Choroid plexus epithelial cell (primary cell): ENCODE measurements at places on chromosomes 3 and 15.
A peak's percentile ranks its signal among the peaks of the same experiment; 100 is the strongest.

- DNase-seq: no peak
Measured at GRCh38 chr15:52137432-52138357, 25.1 kb upstream of the BCL2L10 start.

DNA sequence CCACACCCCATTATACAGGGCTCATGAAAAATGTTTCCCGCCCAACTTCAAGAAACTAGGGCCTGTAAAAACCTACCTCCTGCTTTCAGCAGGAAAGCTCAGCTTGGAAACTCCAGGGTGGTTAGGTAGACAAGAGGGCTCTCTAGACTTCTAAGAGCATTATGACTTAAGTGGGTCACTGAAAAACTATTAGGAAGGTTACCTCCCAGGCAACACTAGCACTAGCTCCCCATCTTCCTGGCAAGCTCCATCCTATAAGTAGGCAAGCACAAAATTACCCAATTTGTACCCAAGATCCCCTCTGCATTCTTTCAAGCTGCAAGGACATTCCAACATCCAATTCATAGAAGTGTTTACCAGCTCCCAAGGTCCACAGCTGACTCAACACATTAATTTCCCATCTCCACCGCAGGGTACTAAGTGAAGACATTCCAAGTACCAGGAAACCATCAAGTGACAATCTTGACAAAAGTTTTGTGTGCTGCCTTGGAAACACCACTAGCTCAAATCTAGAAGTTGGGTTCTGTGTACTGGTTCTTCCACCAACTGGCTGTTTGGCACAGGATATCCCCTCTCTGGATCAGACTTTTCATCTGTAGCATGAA lies 46.9 kb downstream of the WNT5A start:
- DNase-seq: peak; percentile 13

- no peak for DNase-seq
Measured at GRCh38 chr15:65263313-65263712, 23.4 kb downstream of the PARP16 start.

DNA sequence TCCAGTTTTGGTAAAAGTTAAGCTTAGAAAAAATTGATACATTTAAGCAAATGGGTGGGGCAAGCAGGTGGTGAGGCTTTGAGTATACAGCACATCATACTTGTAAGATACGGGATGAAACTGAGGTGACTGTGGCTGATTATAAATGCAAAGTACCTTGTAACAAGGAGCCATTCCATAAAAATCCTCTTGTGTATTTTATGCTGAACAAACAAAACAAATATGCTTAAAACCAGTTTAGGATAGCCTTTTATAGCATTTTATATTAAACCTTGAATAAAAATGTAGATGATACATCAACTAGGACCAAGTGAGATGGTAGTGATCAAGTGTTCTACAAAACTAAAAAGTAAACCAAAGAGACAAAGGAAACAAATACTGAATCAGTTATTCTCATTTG lies 3.4 kb downstream of the PLSCR1 start:
- no peak for DNase-seq

DNA sequence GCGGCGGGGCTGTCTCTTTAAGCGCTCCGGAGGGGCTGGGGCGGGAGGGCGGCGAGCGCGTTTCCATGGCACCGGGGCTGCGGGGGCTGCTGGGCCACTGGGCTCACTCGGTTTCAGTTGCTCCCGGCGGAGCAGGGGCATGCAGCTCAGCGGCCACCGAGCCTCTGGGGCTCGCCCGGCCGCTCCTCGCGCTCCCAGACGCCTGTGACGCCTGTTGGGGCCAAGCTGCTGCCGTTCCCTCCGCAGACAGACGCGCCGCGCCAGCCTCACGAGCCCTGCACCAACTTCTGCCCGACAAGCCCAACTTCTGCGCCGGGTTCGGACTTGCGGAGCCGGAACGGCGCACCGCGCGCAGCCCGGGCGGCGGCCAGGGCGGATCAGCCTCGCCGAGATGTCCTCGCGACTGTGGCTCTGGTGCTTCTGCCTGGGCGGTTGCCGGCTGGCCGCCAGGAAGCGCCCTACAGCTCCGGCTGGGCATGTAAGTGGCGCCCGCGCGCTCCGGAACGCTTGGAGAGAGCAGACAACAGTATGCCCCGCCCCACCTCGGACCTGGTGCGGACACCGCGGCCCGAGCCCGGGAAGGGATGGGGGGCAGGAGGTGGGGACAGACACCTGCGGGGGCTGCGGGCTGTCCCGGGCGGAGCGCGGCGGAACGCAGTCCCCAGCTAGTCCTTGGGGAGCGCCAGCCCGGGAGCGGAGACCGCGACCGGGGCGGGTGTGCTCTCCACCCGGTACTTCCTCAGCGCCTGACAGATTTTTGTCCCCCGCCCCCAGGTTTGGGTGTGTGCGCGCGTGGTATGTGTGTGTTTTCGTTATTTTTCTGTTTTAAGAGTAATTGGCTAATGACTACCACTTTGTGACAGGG lies 154.1 kb upstream of the GOLIM4 start:
- DNase-seq: peak; percentile 69

- DNase-seq: no peak
Measured at GRCh38 chr15:95622843-95623242, 707.7 kb upstream of the NR2F2 start.
